ENCODE measurements at places on chromosomes 7 and 10. TPM values are rescaled to one million over a fixed set of nuclear protein-coding genes. Genes with fewer than 3 reads are reported as not detected.

Gene CFAP70
- 2.7 TPM for total RNA-seq

Gene FEZF1
- total RNA-seq: not detected

Gene EBLN1
- total RNA-seq: not detected

Gene CD36
- total RNA-seq: 59.2 TPM

Gene SPDYE16
- total RNA-seq: not detected

Gene BET1
- total RNA-seq: 22.7 TPM

Gene PIP
- total RNA-seq: not detected

Gene CH25H
- not detected for total RNA-seq

Gene ACSM6
- total RNA-seq: not detected

Gene NODAL
- total RNA-seq: not detected

Gene GJD4
- not detected for total RNA-seq

Gene CCM2
- total RNA-seq: 76.4 TPM

Gene HNRNPH3
- total RNA-seq: 59.1 TPM

Gene PNLIPRP2
- total RNA-seq: not detected

Gene NPFFR1
- total RNA-seq: not detected

Gene LRMDA
- 4.1 TPM for total RNA-seq

Gene MAGI2
- total RNA-seq: 3.7 TPM

Gene OR2A5
- not detected for total RNA-seq

Gene CCDC126
- 14.6 TPM for total RNA-seq

Gene SPDYE18
- total RNA-seq: 0.55 TPM

Gene BMI1
- 48.0 TPM for total RNA-seq

Gene NOS3
- total RNA-seq: 10.5 TPM

Gene PMPCB
- total RNA-seq: 20.6 TPM

Gene DDC
- 42.1 TPM for total RNA-seq

Gene HABP2
- not detected for total RNA-seq

Gene IMMP2L
- 8.6 TPM for total RNA-seq

Gene SUN1
- 569 TPM for total RNA-seq

Gene PKD2L1
- total RNA-seq: 1.9 TPM

Gene TUBAL3
- total RNA-seq: 68.5 TPM

Gene GNGT1
- total RNA-seq: not detected

Gene CYP51A1
- 26.5 TPM for total RNA-seq

Gene UFSP1
- 3.7 TPM for total RNA-seq

Gene ADCYAP1R1
- total RNA-seq: 1.9 TPM

Gene NYAP1
- total RNA-seq: not detected

Gene AGFG2
- 63.8 TPM for total RNA-seq

Gene OPN1SW
- total RNA-seq: not detected

Gene CCNY
- total RNA-seq: 50.9 TPM

Gene EGFR
- total RNA-seq: 72.6 TPM

Gene SLC18A2
- total RNA-seq: 0.75 TPM

Gene CRCP
- total RNA-seq: 20.6 TPM

Gene ANTXRL
- not detected for total RNA-seq

Gene GPAM
- total RNA-seq: 5.6 TPM

Gene PGAM2
- total RNA-seq: not detected

Gene DKK1
- not detected for total RNA-seq
